ENCODE measurements at places on chromosomes 16 and 17.

- peak; percentile 78 for DNase-seq
Measured at GRCh38 chr17:7841915-7842379, 7.9 kb downstream of the KDM6B start.

DNA sequence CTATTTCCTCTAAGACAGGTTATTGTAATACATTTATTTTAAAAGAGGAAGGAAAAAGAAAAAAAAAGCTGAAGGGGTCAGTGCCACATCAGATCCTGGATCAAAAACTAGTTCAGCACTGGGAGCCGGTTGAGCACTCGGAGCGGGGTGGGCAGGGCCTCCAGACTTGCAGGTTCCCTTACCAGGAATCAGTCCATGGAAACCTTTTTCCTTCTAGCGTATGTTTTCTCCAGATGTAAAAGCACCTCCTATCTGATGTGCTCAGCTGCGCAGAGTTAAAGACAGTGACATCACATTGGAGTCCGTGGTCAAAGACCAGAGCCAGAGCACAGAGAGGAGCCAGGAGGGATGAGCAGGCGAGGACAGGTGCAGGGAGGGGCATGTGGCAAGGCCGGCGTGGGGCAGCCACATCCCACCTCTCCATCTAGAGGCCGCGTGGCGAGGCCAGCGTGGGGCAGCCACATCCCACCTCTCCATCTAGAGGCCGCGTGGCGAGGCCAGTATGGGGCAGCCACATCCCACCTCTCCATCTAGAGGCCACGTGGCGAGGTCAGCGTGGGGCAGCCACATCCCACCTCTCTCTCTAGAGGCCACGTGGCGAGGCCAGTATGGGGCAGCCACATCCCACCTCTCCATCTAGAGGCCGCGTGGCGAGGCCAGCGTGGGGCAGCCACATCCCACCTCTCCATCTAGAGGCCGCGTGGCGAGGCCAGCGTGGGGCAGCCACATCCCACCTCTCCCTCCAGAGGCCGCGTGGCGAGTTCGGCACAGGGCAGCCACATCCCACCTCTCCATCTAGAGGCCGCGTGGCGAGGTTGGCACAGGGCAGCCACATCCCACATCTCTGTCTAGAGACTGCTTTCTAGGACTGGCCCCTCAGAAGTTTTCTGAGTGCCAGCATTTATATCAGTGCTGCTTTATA lies 166.8 kb upstream of the CHMP6 start:
- DNase-seq = no peak

DNA sequence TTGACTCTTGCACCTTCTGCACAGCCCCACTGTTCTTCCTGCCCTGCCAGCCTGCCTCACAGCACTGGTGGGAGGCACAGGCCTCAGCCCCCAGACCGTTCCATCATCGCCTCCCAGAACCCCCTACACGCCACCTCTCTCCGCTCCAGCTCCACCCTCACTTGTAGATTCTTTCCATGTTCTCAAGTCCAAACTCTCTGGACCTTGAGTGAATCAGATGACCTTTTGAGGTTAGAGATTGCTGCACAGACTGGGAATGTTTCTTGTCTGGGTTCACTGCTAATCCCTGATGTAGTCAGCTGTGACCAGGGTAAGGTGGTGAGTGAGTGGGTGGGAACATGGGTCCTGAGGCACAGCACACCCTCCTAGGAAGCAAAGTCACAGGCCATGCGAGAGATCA lies 272.4 kb downstream of the IRF8 start:
- DNase-seq = no peak

DNA sequence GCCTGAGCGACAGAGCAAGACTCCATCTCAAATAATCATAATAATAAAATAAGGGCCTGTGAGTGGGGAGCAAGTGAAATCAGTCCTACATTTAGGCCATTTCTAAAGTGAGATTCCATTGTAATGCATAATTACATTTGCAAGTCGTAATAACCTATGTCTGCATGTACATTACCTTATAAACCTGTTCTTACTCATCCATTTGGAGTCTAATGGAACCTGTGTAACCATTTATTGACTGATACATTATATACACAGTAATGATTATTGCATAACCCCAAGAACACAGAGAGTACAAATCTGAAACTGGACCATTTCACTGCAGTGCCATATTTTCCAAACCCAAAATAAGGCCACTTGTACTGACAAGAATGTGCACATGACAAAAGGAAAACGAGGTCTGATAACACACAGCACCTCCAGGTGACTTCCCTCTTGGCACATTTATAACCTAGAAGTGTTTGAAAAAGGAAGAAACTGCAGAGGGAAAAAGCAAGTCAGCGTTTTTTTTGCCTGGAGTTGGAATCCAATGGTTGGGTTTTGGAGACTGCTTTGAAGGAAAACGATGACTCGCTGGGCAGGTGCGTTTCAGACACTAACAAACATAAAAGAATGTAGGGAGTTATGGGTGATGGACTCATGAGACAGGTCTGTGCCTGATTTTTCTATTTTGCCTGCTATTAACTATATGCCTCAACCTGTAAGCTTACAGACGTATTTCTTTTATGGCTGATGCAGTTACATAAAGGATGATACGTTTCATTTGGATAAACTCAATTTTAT lies 63.6 kb upstream of the KIFC3 start:
- DNase-seq = no peak

DNA sequence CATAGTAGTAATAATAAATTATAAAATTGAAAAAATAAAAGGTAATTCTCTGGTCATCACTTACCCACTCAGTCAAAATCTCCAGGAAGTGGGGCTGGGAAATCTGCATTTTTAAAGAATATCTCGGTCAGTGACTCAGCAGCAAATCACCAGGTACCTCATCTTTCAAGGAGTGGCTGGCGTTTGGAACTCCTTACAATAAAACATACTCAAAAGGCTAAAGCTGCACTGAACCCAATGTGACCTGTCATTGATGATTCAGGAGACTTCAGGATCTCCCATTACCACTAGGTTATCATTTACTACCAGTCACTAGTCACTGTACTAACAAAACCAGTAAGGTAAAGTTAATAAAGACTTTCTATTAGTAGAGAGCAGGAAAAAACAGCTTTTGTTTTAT lies 21.5 kb upstream of the RFFL start:
- no peak for DNase-seq

GRCh38 chr17:42386777-42387657 lies 1.2 kb downstream of the STAT3 start:
- no peak for DNase-seq

- DNase-seq = no peak
Measured at GRCh38 chr17:42760652-42761581, at the start of gene RAMP2. TSS of gene RAMP2 (plus strand) at chr17:42761227. CDS start at chr17:42761262, 35 bp downstream.

DNA sequence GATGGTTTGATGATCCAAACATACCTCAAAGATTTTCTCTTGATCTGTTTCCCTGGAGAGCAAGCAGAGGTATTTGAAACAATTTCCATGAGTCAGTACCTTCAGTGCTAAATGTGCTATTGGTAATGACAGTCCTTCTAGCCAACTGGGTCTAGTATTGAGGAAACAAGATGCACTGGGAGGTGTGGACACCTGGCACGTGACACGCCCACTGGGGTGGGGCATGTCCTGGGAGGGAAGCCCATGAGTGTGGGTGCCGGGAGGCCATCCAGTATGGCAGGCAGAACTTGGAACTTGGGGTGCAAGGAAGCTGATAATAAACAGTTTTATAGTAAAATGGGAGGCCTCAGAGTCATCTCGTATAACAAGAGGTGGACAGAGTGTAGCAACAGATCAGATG lies 17.9 kb upstream of the AKAP1 start:
- no peak for DNase-seq

DNA sequence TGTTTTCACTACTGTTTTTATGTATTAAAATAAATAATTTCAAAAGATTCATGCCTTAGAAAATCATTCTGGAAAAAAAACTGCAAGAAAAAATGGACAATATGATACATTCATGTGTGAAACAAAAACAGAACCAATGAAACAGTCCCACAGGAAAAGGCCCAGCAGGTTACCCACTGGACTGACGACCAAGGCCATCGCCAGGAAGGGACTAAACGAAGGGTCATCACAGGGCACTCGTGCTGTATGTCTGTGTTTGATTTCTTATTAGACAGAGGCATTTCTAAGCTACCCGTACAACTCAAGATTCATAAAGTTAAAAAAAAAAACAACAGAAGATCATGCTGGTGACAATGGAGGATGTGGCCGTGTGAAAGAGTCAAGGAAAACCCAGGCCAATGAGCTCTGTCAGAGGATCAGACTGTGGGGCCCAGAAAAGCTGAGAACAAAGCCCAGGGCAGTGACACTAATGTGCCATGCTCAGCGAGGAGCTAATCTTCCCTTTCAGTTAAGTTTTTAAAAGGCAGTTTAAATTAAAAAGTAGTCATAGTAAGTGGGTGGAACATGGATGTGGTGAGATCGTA lies 31.8 kb downstream of the NSMCE1 start:
- no peak for DNase-seq

GRCh38 chr16:79532273-79532672 lies 68.3 kb downstream of the MAF start:
- no peak for DNase-seq

GRCh38 chr17:17447264-17447663 lies 29.5 kb upstream of the MED9 start:
- DNase-seq = no peak

- DNase-seq = no peak
Measured at GRCh38 chr17:35743626-35744328, 9.3 kb downstream of the GAS2L2 start.
